ENCODE measurements at places on chromosomes 5 and 9. TPM values are rescaled to one million over a fixed set of nuclear protein-coding genes. Genes with fewer than 3 reads are reported as not detected.

DNA sequence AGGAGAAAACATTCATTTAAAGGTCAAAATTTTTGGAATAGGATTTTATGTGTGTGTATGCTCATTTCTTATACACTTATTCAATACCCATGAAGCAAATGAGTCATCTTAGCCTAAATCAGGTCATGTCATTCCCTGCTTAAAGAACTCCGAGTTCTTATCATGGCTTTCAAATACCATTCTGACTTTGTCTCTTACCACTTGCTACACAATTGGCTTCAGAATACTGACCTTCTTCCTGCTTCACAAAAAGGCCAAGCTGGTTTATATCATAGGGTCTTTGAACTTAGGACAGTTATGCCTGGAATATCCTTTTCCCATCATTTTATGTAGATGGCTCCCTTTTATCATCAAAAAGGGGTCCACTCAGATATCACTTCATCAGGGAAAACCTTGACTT lies 652.2 kb upstream of the WWC1 start:
- no peak for DNase-seq

- DNase-seq: no peak
These were observed 79.8 kb downstream of the RICTOR start for GRCh38 chr5:38994324-38994927.

DNA sequence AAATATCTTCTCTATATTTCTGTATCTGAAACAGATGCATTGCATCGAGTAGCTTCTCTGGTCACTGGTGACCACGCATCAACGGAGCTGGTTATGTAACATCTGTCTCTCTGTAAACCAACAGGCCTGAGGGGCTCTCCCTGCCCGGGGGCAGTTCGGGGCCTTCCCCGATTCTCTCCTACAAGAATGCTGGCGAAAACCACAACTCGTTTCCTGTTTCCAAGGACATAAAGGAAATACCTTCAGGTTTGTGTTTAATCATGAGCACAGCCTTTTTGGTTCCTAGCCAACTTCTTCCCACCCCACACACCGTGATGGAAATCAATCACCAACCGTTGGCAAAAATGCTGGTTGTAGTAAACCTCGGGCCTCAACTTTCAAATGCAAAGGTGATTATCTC lies 25.1 kb downstream of the GDNF start:
- no peak for DNase-seq

RAB3C gene
- total RNA-seq: 2.8 TPM

PCA3 gene
- not detected for total RNA-seq

FBP1 gene
- 3.8 TPM for total RNA-seq

IFNK gene
- total RNA-seq: not detected

- no peak for DNase-seq
These were observed 350.4 kb downstream of the OSTF1 start for GRCh38 chr9:75438716-75439115.

KLF4 gene
- 213 TPM for total RNA-seq

- DNase-seq: no peak
These were observed 196.3 kb downstream of the ERCC6L2 start for GRCh38 chr9:96071815-96072124.

GRCh38 chr5:36443941-36444340 lies 142.2 kb upstream of the RANBP3L start:
- DNase-seq: no peak

DNA sequence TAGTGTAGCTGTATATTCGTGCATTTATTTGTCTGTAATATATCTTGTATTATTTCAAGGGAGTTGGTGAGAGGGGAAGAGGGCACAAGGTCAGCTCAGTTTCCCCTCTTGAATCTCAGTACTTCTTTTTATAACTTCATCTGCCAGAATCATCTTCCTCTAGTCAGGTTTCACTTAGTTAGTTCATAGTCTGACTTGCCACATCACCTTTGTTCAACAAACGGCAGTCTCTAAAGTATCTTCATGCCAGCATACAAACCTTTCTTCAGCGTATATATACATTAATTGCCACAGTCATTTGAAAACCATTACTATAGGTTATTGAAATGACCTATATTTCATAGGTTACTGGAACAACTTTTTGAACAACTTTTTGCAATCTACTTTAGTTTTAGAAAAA lies 1.6 kb downstream of the ECM2 start:
- no peak for DNase-seq

- DNase-seq: no peak
These were observed 83.9 kb downstream of the NR3C1 start for GRCh38 chr5:143319437-143320227.

- DNase-seq: no peak
These were observed 2.7 kb downstream of the SURF1 start for GRCh38 chr9:133353548-133353947.

DNA sequence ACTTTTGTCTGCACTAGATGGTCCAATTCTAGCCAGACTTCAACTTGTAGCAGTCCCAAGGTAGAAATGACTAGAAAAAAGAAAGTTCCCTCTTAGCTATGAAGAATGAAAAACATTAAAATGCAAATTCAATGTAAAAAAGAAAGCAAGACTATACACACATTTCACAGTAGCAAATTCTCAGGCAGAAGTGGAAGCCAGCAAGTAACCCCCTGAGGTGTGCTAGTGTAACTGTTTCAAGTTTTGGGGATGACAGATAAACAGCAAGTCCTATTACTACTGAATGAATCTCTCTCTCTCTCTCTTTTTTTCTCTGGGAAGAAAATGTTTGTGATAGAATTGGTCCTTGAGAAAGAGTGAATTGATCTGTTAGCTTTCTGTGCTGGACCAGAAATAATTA lies 185.6 kb downstream of the EFNA5 start:
- DNase-seq: no peak

GRCh38 chr5:54180630-54181031 lies 129.7 kb downstream of the ARL15 start:
- DNase-seq: no peak

- DNase-seq: no peak
These were observed 137.9 kb upstream of the PPP1R26 start for GRCh38 chr9:135341612-135342169.

PHYHD1 gene
- 21.1 TPM for total RNA-seq

GRCh38 chr9:10015755-10016154 lies 597.0 kb downstream of the PTPRD start:
- DNase-seq: no peak

PCDHAC2 gene
- total RNA-seq: 0.71 TPM

- no peak for DNase-seq
These were observed 747.6 kb upstream of the EDIL3 start for GRCh38 chr5:85132269-85132668.

GRCh38 chr9:71758277-71758676 lies 10.0 kb downstream of the CEMIP2 start:
- DNase-seq: no peak

DNA sequence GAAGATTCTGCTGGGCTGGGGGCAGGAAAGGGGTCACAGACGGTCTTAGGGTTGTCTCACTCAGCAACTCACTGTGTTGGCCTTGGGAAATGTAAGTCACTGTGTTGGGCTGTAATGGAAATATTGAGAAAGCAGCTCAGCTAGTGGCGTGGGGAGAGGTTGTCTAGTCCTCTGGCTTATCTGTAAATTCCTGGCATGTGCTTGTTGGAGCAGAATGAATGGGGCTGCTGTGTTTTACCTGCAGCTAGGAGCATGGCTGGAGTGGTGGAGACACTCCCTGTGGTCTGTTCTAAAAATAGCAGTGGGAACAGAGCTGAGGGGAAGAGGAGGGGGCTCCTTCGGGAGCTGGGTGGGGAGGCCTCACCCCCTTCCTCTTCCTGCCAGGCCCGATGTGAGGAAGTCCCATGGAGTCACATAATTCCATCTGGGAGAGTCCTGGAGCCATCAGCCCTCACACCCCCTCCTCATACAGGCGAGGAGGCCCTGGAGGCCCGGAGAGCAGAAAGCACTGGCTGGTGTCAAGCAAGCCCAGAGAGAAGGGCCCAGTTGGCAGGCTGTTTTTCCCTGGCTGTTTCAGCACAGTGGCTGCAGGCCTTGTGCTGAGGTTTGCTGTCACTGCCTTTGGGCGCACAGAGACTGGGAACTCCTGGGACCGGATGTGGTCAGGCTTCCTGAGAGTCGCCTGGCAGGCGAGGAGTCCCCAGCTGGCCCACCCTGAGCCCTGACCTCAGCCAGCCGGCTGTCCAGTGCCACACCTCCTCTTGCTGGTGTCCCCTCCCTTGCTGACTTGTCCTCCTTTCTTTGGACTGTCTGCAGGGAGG lies 84.9 kb downstream of the RGS3 start:
- DNase-seq: peak; percentile 17

- no peak for DNase-seq
These were observed 715 bp downstream of the RC3H2 start for GRCh38 chr9:122904466-122904822.

DBH gene
- total RNA-seq: not detected

GRCh38 chr9:20507431-20507830 lies 114.9 kb downstream of the MLLT3 start:
- DNase-seq: no peak

GRCh38 chr5:152884006-152884405 lies 478.9 kb upstream of the NMUR2 start:
- DNase-seq: no peak

GRCh38 chr5:156640691-156641241 lies 209.3 kb upstream of the PPP1R2B start:
- DNase-seq: no peak

DNA sequence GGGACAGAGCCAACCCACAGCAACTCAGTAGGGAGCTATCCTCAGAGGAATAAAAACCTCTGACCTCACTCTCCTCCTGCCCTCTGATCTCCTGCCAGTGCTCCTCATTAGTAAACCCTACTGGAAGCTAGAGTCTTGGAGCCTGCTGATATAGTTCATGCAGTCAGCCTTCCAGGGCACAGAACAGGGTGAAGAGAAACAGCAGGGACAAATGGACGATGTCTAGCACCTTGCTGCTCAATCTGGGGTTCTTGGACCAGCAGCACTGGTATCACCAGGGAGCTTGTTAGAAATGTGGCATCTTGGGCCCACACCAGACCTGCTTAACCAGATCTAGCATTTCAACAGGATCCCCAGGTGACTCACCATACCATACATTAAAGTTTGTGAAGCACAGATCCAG lies 5.5 kb upstream of the GALNT12 start:
- DNase-seq: no peak

- no peak for DNase-seq
These were observed 623.6 kb upstream of the CDH18 start for GRCh38 chr5:20611620-20612019.

GRCh38 chr9:131719262-131719908 lies 20.5 kb downstream of the RAPGEF1 start:
- no peak for DNase-seq

GRCh38 chr9:74498621-74499095 lies 1.5 kb downstream of the RORB start:
- DNase-seq: no peak

- no peak for DNase-seq
These were observed 141.3 kb downstream of the PSAT1 start for GRCh38 chr9:78438211-78438610.

GRCh38 chr5:172443441-172444109 lies 10.8 kb downstream of the SH3PXD2B start:
- peak; percentile 83 for DNase-seq

DNA sequence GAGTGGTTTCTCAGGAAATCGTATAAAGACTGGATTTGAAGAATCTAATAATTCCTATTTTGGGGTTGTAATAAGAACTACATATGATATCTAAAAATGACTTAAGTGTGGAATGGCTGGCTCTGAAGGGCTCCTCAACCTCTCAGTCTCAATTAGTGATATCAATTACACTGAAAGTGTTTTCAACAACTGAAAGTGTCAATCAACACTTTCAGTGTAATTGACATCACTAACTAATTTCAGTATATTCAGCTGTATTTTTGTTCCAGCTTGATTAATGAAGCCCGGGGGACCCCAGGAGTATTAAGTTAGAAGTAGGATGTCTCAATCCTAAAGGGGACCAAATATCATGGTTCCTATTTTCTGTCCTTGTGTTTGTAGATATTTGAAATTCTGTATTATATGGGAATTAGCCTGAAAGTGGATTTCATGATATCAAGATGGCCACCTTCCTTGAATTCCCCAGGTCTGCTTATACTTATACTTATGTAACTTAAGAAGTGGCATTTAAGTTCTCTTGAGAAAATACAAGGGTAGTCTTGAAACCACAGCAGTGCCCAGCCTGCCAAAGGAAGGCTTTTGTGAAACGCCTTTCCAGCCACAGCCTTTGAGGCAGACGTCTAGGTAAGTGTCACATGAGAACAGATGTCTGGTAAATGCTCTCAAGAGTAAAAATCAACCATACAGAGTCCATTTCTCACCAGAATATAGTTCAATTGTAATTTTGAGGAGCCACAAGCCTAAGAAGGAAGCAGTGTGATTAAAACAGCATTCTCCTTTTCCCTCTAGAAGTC lies 4.6 kb downstream of the BASP1 start:
- DNase-seq: no peak

COMMD10 gene
- total RNA-seq: 21.6 TPM

GRCh38 chr5:142360051-142360498 lies 35.3 kb upstream of the SPRY4 start:
- no peak for DNase-seq

- no peak for DNase-seq
These were observed 6.5 kb downstream of the ABO start for GRCh38 chr9:133268335-133269056.
